Iris pigment epithelial cell (primary cell): ENCODE measurements at places on chromosomes 12 and 14.

GRCh38 chr12:116670859-116671258 is 67.0 kb downstream of the SPRING1 start:
- no peak for DNase-seq

GRCh38 chr12:58615576-58615975 is 304.7 kb downstream of the LRIG3 start:
- DNase-seq, result no peak

DNA sequence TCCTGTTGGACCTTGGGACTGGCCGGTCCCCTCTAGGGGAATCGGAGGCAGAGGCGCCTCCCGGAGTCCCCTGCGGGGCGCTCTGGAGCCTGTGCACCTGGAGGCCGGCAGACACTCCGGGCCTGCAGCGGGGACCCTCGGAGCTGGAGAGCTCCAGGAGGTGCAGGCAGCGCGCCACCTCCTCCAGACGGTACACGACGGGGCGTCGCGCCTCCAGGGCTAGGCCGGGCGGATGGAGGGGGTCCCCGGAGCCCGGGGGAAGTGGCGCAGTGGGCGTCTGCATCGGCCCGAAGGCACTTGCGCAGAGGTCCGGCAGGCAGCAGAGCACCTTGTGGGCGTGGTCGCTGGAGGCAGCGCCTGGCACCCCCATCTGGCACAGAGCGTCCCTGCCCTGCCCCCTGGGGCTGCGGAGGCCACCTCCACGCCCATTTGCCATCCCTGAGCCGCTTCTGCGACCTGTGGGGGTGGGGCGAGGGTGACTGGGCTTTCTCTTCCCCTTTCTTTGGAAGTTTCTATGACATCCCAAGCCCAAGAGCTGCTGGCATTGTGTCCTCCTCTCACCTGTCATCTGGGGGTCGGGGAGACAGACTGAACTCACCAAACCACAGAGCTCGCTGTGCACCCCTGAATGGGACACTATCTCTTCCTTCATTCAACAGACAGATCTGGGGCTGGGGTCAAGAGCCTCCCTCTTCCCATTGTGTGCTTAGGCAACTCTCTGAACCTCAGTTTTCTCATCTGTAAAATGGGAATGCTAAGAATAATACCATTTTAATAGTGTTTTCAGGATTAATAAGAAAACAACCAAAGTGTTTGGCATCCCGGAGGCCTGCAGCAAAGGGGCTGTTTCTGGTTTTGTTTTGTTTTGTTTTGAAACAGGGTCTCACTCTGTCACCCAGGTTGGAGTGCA is 37.5 kb upstream of the CORO1C start:
- DNase-seq, result no peak

GRCh38 chr12:20370014-20370386 is 1.7 kb downstream of the PDE3A start:
- peak; percentile 54 for DNase-seq

DNA sequence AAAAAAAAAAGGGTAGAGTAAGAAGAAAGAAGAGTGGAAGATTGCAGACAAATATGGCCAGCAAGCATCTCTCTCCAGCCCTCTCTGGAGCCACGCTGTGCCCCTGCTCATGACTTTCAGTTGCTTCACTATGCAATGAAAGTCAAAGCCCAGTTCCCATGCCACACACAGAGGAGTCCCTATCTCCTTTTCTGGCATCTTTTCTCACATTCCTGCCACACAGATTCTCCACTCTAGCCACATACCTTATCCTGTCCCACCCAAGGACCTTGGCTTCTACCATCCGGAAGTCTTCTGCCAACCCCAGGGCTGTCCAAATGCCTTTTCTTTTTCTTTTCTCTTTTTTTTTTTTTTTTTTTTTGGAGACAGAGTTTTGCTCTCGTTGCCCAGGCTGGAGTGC is 39.3 kb upstream of the CAPRIN2 start:
- no peak for DNase-seq

DNA sequence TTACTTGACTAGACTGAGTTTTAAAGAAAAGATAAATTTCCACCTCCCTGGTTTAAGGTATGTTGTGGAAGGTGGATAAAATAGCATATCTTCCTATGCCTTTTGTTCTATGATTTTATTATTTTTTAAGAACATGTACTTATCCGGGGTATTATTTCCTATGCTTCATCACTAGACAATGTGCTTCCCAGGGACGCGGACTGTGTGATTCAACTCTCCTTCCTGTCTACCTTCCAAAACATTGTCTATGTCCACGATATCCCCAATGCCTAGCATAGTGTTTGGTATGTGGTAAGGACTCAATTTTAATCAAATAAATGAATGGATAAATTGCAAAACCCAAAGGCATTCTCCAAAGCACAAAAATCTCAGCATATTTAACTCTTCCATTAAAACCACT is 8.3 kb upstream of the CCND2 start:
- DNase-seq, result peak; percentile 51
